EH (cell line): ENCODE measurements at places on chromosomes 5 and 9.

- no peak for DNase-seq
These were observed 43.8 kb upstream of the CDK20 start for GRCh38 chr9:88018101-88018500.

GRCh38 chr5:53035868-53036381, 46.8 kb downstream of the ITGA2 start:
- DNase-seq = peak; percentile 35

DNA sequence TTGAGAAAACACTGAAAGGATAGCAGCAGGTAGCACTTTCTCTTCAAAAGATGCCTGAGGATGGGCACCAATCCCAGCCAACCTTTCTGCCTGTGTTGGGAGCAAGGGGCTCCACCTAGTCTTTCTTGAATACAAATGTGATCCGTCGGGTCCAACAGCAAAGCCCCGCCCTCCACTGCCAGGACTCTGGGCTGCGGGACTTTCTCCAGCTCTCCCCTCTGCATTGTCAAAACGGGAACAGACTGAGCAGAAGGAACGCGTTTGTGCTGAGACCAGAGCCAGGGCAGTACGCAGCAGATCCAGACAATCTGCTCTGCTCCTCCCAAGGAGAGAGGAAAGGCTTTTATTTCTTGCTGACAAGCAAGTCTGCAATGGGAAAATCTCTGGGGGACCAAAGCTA, 139.7 kb downstream of the SEC61B start:
- no peak for DNase-seq

- DNase-seq = peak; percentile 75
These were observed 962 bp upstream of the NR6A1 start for GRCh38 chr9:124771867-124772679.

- no peak for DNase-seq
These were observed 167.5 kb downstream of the DAB2IP start for GRCh38 chr9:121818841-121819427.

GRCh38 chr5:140875085-140876065, at the start of gene PCDHA12:
Gene PCDHA12 (plus strand): TSS chr5:140875308. CDS start chr5:140875473, 165 bp downstream.
- no peak for DNase-seq

DNA sequence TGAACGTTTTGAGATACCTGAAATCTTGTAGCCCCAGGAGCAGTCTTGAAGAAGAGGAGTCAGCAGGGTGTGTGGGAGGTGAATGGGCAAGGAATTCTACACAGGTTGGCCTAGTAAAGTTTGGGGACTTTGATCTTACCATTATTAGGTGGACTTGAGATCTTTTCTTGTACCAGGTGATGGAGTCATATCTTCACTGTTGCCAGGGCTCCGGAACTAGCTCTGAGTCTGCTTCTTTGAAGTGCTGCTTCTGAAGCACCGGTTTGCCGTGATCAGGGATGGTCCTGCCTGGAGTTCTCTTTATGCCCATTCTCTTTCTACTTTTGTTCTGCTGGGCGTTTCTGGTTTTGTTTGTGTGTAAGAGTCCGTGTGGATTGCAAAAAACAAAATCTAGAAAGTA, 27.4 kb downstream of the RCL1 start:
- DNase-seq = no peak

GRCh38 chr5:173660481-173661280, 44.2 kb upstream of the BOD1 start:
- DNase-seq = no peak
